ENCODE measurements at places on chromosomes 7 and 10.

DNA sequence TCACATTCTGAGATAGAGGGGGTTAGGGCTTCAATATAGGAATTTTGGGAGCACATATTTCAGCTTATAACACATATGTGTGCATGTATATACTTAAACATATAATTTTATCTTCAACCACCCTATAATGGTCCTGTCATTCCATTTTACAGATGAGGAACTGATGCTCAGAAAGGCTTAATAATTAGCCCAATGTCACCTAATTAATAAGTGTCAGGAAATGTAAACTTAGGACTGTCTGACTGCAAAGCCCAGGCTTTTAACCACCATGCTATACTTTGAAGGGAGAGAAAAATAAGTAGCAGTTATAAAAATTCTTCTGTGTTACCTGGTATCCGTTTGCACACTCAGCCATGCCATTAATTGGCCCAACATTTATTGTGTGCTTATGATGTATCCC, 172.6 kb downstream of the SKIDA1 start:
- DNase-seq, result no peak

DNA sequence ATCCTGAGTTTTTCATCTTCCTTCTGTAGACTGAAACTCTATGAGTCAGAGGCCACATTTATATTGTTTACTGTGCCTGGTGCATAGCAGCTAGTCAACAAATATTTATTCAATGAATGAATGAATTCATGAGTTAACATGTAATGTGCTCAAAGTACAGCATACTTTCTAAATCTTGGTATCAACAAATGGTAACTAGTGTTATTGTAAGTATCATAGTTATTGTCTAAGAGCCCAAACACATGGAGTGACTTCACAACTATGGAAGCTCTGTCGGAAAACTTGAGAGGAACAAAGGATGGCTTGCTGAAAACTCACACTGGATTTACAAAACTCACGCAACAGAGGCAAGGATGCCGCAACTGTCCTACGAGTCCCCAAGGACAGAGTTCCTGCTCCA, 35.9 kb downstream of the DENND2A start:
- no peak for DNase-seq

DNA sequence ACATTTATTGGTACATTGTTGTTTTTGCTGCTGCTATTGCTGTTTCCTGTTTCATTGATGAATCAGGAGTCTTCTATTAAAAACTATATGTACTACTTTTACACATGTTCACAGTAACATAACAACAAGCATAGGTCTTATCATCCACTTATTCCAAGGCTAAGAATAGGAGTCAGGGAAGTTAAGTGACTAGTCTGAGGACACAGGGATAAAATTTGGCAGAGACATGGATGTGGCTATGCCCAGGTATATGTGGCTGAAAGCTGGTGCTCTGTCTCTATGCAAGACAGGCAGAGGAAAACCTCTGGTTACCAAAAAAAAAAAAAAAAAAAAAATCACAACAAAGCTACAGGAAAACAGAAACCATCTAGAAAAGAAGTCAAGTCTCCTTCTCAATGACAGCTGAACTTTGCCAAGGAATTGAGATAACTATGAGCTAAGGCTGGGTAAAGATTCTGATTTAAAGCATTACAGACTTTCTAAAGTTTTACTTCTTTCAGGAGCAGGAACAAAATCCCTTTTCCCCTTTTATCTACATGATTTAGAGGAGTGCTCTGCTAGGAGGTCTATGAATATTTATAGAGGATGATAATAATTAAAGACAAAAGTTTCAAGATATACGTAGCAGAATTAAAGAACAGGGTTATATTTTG, 70.0 kb downstream of the GPR141 start:
- no peak for DNase-seq

GRCh38 chr7:150788474-150789269, 11.5 kb downstream of the TMEM176B start:
- DNase-seq, result no peak

- no peak for DNase-seq
These were observed 894.8 kb downstream of the REEP3 start for GRCh38 chr10:64416011-64416410.

GRCh38 chr7:57343901-57344622, 105.9 kb upstream of the ZNF716 start:
- no peak for DNase-seq

DNA sequence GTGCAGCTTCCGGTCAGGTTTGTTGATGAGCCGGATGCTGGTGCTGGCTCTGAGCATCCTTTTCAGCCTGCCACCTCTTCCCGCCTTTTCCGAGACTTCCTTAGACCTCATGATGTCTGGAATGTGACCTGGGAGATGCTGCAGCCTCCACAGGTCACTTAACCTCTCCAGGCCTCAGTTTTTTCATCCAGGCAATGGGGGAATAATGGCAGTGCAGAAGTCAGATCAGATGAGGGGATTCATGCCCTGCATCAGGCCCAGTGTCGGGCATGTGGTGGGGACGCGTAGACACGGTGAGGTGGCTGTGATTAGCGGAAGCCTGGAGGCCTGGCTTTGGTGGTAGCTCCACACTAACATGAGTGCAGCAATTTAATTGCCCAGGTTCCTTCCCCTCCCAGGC, 24.6 kb downstream of the PFKFB3 start:
- no peak for DNase-seq
